ENCODE measurements at places on chromosomes 1 and 21.

DNA sequence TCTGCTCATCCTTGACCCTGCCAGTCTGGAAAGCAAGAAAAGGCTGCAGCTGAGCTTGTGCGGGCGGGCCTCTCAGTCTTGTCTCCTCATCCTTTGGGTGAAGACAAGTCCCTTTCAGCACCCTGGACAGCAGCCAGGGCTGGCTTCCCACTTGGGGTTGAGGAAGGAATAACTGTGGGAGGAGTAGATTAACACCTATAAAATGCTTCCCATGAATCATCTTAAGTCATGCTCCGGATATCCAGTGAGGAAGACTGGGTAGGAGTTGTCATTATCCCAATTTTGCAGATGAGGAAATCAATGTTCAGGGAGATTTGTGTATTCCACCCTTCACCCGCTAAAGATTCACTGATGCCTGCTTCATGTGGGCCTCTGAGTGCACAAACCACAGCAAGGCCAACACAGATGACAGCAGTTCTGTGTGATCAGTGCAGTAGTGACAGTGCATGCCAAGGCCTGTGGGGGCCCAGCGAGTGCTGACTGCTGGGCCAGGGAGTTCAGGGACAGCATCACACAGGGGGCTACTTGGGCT lies 20.1 kb upstream of the COL16A1 start:
- peak; percentile 44 for DNase-seq
- H3K4me3 ChIP-seq: no peak overlapping the region
- H3K27ac ChIP-seq: no peak overlapping the region
- H3K36me3 ChIP-seq: no peaks in the 10 kb centered on the region

DNA sequence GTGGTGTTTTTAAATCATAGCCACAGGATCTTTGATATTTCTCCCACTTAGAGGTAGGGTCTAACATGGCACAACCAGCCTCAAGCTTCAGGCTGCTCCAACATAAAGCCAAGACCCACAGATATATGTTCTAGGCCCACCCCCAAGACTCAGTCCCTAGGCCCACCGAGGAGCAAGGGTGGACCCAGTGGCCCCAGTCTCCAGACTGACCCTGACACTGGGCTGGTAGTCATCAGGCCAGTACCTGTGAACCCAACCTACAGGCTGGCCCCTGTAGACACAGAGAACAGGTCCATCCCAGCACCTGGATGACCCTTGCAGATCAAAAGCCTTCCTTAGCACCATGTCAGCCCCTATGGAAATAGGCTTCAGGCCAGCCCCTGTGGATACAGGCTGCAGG lies 60.5 kb downstream of the NEGR1 start:
- no peaks in the 10 kb centered on the region for H3K36me3 ChIP-seq
- H3K4me3 ChIP-seq: no peak overlapping the region
- no peaks in the 10 kb centered on the region for H3K4me1 ChIP-seq

DNA sequence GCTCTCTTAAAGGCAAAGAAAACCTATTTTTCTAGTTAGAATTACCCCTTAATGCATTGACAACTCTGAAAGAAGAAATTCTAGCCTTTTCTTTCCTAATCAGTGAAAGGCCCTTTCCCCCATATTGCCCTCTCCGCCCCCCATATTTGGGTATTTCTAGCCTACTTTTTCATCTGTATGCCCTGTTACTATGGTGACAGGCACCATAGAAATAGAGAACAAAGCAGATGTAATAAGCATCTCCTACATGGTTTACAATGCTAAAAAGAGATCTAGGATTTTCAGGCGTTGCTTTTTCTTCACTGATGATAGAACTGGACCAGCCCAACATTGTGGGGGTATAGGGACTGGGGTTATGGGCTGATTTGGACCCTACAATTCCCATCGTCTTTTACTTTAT lies 14.5 kb downstream of the LRRC8B start:
- H3K4me1 ChIP-seq: no peaks in the 10 kb centered on the region
- no peak overlapping the region for H3K27ac ChIP-seq
- no peak overlapping the region for H3K4me3 ChIP-seq
- H3K27me3 ChIP-seq: no peaks in the 10 kb centered on the region
- no peak for DNase-seq
- no peaks in the 10 kb centered on the region for H3K36me3 ChIP-seq

GRCh38 chr1:170596701-170597100 lies 64.7 kb downstream of the GORAB start:
- DNase-seq: no peak
- H3K4me1 ChIP-seq: no peaks in the 10 kb centered on the region
- H3K4me3 ChIP-seq: no peak overlapping the region
- no peak overlapping the region for H3K27ac ChIP-seq

DNA sequence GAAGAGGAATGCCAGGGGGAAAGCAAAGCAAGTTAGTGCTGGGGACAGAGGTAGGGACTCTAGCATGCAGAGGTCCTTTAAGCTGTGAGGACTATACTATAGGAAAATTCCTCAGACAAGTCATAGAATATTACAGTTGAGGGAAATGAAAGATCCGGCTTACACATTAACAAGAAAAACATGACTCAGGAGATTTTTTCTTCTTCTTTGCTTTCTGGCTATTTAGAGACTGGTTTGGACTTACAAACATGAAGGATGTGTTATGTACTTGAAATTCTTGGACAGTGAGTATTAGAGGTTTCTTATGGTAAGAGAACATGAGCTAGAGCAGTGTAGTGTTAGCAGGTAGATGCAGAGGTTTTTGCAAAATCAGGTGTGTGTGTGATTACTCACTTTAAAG lies 24.9 kb downstream of the USP25 start:
- no peaks in the 10 kb centered on the region for H3K27me3 ChIP-seq
- H3K4me1 ChIP-seq: peaks cover 5% of the 10 kb centered on the region
- no peak overlapping the region for H3K27ac ChIP-seq
- no peaks in the 10 kb centered on the region for H3K36me3 ChIP-seq

GRCh38 chr1:47436979-47437446 lies 831 bp upstream of the FOXD2 start:
- H3K36me3 ChIP-seq: no peaks in the 10 kb centered on the region
- peak overlapping the region; percentile 76 for H3K4me3 ChIP-seq
- H3K27me3 ChIP-seq: peaks cover 92% of the 10 kb centered on the region
- no peak overlapping the region for H3K27ac ChIP-seq
- peak; percentile 17 for DNase-seq

- DNase-seq: no peak
- no peak overlapping the region for H3K4me3 ChIP-seq
- H3K4me1 ChIP-seq: peaks cover 14% of the 10 kb centered on the region
Observed at GRCh38 chr1:228979325-228979699, 244.0 kb downstream of the RHOU start.

GRCh38 chr1:111483876-111484275 lies 10.1 kb downstream of the C1orf162 start:
- H3K36me3 ChIP-seq: no peaks in the 10 kb centered on the region
- no peaks in the 10 kb centered on the region for H3K27me3 ChIP-seq
- H3K4me3 ChIP-seq: no peak overlapping the region
- no peaks in the 10 kb centered on the region for H3K4me1 ChIP-seq
- no peak overlapping the region for H3K27ac ChIP-seq

DNA sequence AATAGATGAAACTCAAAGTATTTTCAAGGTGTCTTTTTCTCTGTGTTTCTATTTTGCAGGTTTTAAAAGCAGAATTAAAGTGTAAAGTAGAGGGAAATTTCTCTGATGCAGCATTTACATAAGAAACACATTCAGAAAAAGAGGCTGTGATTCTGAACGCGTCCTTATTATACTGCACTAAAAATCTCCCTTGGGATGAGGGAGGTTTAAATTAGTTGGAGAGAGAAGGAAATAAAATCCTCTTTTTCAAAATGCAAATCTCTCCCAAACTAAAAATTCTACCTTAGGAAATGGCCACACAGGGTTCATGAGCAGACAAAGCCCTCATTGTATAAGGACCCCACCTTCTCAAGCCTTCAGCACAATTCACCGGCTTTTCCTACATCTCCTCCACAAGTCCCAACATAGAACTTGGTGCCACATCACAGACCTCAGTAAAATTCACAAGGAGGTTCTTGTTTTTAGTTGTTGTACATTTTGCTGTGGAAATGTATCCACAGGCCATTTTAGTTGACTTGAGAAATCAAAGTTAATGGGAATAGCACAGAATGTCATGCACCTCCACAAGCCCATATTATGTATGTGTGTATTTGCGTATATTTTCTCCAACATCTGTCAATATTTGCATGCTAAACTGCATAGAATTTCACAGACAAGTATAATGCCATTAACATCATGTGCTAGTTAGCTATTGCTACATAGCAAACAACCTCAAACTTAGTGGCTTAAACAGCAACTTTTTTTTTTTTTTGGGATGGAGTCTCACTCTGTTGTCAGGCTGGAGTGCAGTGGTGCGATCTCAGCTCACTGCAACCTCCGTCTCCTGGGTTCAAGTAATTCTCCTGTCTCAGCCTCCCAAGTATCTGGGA lies 59.8 kb downstream of the MAB21L3 start:
- no peak overlapping the region for H3K27ac ChIP-seq
- H3K4me1 ChIP-seq: peaks cover 13% of the 10 kb centered on the region
- no peaks in the 10 kb centered on the region for H3K36me3 ChIP-seq
- no peak overlapping the region for H3K4me3 ChIP-seq

DNA sequence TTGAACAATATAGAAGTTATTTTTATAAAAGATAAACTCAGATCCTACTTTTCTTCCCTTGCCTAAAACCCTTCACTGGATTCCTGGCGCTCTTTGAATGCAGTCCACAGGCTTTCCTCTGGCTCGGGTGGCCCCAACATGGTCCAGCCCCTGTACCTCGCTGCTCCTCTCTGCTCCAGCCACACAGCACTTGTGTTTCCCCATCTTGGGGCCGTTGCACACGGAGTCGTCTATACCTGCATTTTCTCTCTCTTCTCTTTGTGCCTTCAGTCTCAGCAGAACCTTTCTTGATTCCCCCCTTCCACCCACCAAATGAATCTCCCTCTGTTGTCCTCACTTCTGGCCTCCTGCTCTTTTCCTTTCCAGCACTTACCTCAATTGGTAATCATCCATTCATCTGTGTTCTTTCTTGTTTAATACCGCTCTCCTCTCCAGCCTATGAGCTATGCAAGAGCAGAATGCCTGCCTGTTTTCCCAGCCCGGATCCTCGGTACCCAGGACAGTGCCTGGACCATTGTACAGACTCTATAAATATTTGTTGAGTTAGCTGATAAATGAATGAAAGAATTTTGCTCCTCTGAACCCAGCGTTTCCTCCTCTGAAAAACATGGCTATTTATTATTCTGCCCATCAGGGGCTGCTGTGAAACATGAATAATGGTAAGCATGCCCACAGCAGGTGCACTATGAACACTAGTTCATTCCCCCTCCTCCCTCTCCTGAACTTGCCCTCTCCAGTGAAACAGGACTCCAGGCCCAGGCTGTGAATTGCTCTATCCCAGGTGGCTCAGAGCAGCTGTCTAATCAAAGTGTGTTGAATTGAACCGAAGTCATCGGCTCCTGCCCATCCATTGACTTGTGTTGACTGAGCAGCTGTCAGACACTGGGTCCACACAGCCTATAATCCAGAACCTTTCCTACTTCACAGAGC lies 266.9 kb downstream of the PTPRU start:
- no peaks in the 10 kb centered on the region for H3K27me3 ChIP-seq
- H3K36me3 ChIP-seq: no peaks in the 10 kb centered on the region
- H3K4me1 ChIP-seq: no peaks in the 10 kb centered on the region
- H3K27ac ChIP-seq: no peak overlapping the region

- H3K36me3 ChIP-seq: no peaks in the 10 kb centered on the region
- H3K4me3 ChIP-seq: no peak overlapping the region
- H3K4me1 ChIP-seq: no peaks in the 10 kb centered on the region
- DNase-seq: no peak
Observed at GRCh38 chr21:16767201-16767600, 745.6 kb upstream of the CXADR start.

DNA sequence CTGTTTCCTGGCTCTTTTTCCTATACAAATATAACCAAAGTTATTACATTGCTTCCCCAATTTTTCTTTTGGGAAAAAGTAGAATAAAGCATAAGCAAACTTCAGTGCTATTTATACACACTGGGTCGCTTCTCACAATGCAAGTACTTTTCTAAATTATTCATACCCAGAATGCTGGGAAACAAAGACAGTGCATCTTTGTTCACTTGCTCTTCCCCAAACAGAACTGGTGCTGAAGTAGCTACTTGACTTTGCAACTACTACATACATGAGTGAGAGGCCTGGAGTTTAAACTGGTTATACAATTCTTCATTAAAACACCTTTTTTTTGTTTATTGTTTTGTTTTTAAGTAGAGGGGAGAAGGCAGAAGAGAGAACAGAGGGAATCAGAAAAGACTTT lies 40.2 kb downstream of the STX6 start:
- no peak overlapping the region for H3K27ac ChIP-seq
- H3K27me3 ChIP-seq: no peaks in the 10 kb centered on the region
- H3K4me3 ChIP-seq: no peak overlapping the region
- no peak for DNase-seq
- H3K36me3 ChIP-seq: peaks cover 32% of the 10 kb centered on the region

- no peak overlapping the region for H3K4me3 ChIP-seq
- H3K27me3 ChIP-seq: no peaks in the 10 kb centered on the region
- no peak for DNase-seq
- peaks cover 9% of the 10 kb centered on the region for H3K4me1 ChIP-seq
- no peak overlapping the region for H3K27ac ChIP-seq
- H3K36me3 ChIP-seq: no peaks in the 10 kb centered on the region
Observed at GRCh38 chr1:41870076-41870562, 48.6 kb downstream of the HIVEP3 start.

- no peaks in the 10 kb centered on the region for H3K27me3 ChIP-seq
- H3K4me1 ChIP-seq: peaks cover 6% of the 10 kb centered on the region
- H3K27ac ChIP-seq: no peak overlapping the region
- H3K36me3 ChIP-seq: no peaks in the 10 kb centered on the region
Observed at GRCh38 chr21:36992671-36993070, 13.8 kb upstream of the RIPPLY3 start.

GRCh38 chr1:199799116-199799515 lies 228.4 kb upstream of the NR5A2 start:
- no peaks in the 10 kb centered on the region for H3K36me3 ChIP-seq
- H3K27ac ChIP-seq: no peak overlapping the region
- H3K4me3 ChIP-seq: no peak overlapping the region
- DNase-seq: no peak

DNA sequence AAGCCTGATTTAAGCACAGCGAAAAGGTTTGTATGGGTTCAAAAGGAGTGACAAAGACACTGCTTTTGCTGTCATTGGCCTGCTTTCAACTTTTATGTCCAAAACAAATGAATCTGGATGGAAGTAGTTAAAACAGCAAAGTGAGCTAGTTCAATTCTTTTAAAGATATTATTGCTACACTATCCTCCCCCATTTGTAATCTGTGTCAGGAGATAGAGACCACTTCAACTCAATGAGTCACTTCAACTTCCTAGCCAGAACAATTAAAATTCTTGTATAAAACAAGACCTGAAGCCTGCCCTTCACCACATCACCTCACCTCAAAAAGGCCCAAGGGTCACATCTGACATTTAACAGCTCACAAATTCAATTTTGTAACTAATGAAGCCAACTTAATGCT lies 364.1 kb upstream of the LYPLAL1 start:
- peaks cover 2% of the 10 kb centered on the region for H3K4me1 ChIP-seq
- H3K4me3 ChIP-seq: no peak overlapping the region
- DNase-seq: no peak
- H3K27me3 ChIP-seq: no peaks in the 10 kb centered on the region
- H3K36me3 ChIP-seq: no peaks in the 10 kb centered on the region
- H3K27ac ChIP-seq: no peak overlapping the region

GRCh38 chr1:40036574-40036973 lies 4.0 kb upstream of the CAP1 start:
- H3K4me1 ChIP-seq: no peaks in the 10 kb centered on the region
- no peak overlapping the region for H3K27ac ChIP-seq
- DNase-seq: peak; percentile 32
- no peaks in the 10 kb centered on the region for H3K36me3 ChIP-seq
- no peaks in the 10 kb centered on the region for H3K27me3 ChIP-seq

- no peak overlapping the region for H3K27ac ChIP-seq
- peaks cover 5% of the 10 kb centered on the region for H3K4me1 ChIP-seq
- peaks cover 3% of the 10 kb centered on the region for H3K36me3 ChIP-seq
Observed at GRCh38 chr1:184624626-184625025, 130.0 kb downstream of the EDEM3 start.

Measured in trophoblast cell (in vitro differentiated cells and primary cell).